ENCODE measurements at places on chromosomes 2 and 18.
A peak's percentile ranks its signal among the peaks of the same experiment; 100 is the strongest.

DNA sequence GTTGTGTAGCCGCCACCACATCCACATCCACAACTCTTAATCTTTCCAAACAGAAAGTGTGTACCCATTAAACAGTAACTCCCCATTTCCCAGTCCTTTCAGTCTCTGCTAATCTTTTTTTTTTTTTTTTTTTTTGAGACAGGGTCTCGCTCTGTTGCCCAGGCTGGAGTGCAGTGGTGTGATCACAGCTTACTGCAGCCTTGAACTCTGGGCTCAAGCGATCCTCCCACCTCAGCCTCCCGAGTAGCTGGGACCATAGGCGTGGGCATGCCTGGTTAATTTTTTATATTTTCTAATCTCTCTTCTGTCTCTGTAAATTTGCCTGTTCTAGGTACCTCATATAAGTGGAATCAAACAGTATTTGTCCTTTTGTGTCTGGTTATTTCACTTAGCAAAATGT, 3.6 kb downstream of the EIF2AK2 start:
- no peak for DNase-seq

DNA sequence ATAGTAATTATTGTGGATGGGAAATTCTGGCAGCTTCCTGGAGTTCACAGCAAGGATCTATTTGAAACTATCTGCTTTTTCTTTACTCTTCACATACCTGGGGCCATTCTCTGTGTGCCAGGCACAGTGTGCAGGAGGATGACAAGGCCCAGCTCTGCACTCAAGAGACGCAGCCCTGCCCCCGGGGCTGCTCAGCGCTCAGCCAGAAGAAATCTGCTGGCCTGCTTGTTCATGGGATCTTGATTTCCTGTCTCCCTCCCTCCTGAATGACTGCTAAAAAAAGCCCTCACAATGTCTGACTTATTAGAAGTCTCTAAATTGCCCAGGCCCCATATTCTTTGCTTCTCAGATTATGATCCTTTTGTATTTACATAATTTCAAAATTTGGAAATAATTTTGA, 210.9 kb downstream of the DCDC2C start:
- DNase-seq, result peak; percentile 6

- no peak for DNase-seq
These were observed 48.5 kb upstream of the PELI1 start for GRCh38 chr2:64192664-64193105.

GRCh38 chr2:9668687-9669345, 38.0 kb upstream of the YWHAQ start:
- DNase-seq, result no peak

DNA sequence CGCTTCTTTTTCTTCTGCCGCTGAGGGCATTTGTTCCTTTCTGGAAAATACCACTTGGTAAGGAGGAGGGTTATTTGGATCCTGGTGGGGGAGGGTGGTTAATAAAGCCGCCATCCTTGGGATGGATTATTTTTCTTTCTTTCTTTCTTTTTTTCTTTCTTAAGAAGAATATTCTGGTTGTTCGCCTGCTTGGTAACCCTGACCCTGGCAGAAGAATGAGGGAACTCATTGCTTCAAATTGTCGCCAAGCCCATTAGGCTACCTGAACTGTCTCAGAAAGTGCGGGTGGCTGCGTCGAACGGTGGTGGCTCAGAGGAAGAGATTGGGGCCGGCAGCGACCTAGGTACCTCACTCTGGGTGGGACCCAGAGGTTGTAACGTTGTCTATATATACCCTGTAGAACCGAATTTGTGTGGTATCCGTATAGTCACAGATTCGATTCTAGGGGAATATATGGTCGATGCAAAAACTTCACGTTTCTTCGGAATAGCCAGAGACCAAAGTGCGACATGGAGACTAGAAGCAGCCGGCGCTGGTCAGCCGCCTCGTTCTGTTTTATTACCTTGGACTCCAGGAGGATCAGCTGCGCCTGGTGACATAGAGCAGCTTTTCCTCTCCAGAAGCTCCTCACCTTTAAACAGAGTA, 1.3 kb upstream of the HOXD4 start:
- no peak for DNase-seq

GRCh38 chr2:102796337-102796736, 34.5 kb downstream of the TMEM182 start:
- no peak for DNase-seq

DNA sequence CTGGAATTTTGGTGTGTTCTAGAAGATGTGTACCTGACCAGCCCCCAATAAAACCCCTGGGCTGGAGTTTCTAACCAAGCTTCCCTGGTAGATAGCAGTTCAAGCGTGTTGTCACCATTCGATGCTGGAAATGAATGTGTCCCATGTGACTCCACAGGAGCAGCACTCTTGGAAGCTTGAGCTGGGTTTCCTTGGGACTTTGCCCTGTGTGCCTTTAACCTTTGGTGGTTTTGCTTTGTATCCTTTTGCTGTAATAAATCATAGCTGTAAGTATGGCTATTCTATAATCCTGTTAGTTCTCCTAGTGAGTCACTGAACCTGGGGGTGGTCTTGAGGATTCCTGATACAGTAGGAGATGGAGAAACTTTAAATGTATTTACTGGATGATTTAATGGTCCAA, 65.2 kb downstream of the KLHL14 start:
- no peak for DNase-seq

DNA sequence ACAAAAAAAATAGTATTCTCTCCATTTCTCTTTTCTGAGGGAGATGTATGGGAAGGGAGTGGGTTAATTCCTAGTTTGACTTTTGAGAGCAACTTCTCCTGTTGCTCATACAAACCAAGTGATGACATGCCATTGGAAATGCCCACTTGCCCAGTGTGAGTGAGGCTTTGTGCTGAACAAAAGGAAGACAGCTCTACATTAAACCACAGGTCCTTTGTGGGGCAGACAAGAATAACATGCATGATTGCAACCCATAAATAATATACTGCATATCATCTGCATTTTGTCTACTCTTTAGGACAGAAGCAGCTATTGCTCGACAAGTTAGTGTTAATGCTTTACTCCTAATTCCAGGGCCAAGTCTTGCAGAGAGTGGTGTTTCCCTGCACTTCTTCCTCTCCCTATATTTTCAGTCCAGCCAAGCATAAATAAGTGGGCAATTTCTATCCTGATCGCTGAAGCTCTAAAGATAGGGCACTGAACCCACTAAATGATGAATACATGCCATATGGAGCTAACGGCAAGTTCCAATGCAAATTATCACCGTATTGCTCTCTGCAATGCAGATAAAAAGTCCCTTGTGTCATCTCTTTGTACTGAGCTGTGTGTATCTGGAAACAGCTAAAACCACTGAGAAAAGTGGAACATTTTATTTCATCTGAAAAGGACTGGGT, 19.4 kb upstream of the EHBP1 start:
- no peak for DNase-seq

DNA sequence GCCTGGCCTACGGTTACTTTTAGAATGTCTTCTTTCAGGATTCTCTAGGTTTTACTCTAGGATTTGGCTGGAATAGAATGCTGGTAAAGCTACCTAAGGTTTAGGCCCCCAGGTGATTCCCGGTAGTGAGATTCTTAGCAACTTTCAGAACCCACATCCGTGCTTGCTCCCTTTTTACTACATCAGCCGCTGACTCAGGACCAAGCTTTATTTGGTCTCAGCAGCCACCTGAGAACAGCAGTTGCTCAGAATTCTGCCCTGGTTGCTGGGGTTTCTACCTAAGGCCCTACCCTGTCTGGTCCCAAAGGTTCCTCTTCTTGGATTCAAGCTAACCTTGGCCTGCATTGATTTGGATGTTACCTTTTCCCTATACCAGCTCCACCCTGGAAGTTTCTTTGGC, 36.1 kb upstream of the NDUFV2 start:
- no peak for DNase-seq

- DNase-seq, result peak; percentile 62
These were observed 134.8 kb downstream of the SLC8A1 start for GRCh38 chr2:40317046-40317445.

GRCh38 chr2:12051831-12052230, 305.4 kb downstream of the LPIN1 start:
- peak; percentile 78 for DNase-seq

DNA sequence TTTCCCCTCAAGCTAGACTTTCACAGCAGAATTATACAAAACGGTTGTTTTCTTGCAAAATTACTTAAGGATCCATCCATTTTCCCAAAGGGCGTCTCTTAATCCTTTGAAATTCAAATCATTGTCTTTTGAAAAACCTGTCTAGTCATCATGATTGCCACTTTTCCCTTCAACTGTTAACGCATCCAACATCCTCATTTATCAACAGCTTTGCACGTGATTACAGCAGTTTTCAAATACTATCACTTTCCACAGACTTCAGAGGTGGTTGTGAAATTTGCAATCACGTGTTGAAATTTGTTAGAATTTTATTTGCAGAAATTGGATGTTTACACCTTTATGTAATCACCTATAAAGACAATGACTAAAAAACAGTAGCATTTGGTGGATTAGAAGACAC, 304.4 kb upstream of the SLC39A10 start:
- no peak for DNase-seq

- DNase-seq, result no peak
These were observed 248.8 kb downstream of the NRXN1 start for GRCh38 chr2:50783111-50783510.

DNA sequence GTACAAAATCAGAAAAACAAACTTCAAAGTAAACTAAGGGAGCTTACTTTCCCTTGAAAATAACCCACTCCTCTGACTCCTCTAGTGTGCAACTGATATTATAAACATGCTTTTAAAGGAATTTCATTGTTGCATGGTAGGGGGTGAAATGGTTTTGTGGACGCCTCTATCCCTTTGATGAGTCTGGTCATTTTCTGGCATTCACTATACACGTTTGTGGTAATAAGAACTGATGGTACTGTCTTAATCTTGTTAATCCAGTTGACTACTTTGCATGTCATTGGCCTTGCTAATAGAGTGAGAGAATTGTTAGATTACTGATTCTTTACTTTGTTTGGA, 2.8 kb downstream of the INSIG2 start:
- no peak for DNase-seq

GRCh38 chr2:201709747-201710146, 11.3 kb upstream of the MPP4 start:
- no peak for DNase-seq

- DNase-seq, result no peak
These were observed 95.1 kb downstream of the CYRIA start for GRCh38 chr2:16570516-16570915.

- DNase-seq, result peak; percentile 25
These were observed 73.6 kb downstream of the CD226 start for GRCh38 chr18:69874058-69874457.

DNA sequence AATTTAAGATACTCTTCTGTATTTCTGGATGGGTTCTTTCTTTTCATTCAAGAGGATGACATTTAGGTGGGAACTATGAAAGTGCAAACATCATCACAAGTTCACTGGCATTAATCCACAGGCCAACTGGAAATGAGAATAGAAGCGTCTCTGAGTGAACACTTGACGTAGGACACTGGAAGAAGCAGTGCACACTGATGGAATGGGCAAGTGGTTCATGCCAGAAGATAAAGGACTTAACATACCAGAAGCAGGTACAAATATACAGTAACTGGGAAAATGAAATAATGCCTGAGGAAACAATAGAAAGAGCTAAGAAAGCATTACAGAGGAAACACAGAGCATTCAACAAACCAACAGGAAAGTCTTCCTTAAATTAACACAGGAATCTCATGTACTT, 120.9 kb upstream of the CCDC195 start:
- DNase-seq, result no peak

- no peak for DNase-seq
These were observed 3.9 kb downstream of the SKOR2 start for GRCh38 chr18:47247416-47248114.

GRCh38 chr2:137862651-137863050, 101.6 kb upstream of the HNMT start:
- DNase-seq, result no peak

DNA sequence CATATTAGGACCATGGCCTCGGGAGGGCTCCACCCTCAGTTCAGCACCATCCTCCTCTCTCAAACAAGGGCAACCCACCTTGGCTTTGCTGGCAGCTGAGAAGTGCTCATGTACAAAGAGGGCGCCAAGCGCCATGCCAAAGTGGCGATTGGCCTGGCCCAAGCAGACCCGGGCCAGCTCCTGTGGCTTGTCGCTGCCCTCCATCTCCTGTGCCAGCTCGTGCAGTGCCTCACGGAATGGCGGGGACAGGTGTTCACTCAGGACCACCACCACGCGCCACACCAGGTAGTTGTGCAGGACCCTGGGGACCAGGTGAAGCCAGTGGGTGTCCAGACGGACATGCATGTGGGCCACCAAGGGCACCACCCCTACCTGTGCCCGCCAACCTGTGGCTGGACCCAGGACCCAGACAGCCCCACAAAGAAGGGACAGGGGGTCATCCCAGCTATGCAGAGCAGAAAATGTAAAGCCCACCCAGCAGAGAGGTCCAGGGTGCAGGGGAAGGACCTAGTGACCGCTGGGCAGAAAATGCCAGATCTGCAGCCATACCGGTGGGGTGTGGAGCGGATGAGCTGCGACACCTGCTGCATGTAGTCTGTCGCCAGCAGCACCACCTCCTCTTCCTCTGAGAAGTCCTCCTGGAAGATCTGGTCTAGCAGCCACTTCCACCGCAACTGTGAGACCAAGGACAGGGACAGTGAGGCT, 3.6 kb downstream of the ECEL1 start:
- no peak for DNase-seq

DNA sequence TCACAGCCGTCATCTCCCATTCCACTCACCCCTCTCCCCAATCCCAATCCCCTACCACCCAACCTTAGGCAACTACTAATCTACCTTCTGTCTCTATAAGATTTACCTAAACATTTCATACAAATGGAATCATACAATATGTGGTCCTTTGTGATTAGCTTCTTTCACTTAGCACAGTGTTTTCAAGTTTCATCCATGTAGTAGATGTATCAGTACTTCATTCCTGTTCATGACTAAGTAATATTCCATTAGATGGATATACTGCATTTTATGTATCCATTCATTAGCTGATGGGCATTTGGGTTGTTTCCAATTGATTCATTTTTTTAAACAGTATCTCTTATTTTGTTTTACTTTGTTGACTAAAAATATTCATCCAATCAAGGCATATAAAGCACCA, 109.6 kb downstream of the CDH2 start:
- DNase-seq, result no peak

- DNase-seq, result no peak
These were observed 38.6 kb upstream of the KCNF1 start for GRCh38 chr2:10873171-10873570.

GRCh38 chr2:31428001-31428418, 13.5 kb upstream of the XDH start:
- no peak for DNase-seq

- peak; percentile 38 for DNase-seq
These were observed 82.0 kb downstream of the ZNF516 start for GRCh38 chr18:76412818-76413565.

- no peak for DNase-seq
These were observed 69.8 kb upstream of the STK17B start for GRCh38 chr2:196241175-196241574.

DNA sequence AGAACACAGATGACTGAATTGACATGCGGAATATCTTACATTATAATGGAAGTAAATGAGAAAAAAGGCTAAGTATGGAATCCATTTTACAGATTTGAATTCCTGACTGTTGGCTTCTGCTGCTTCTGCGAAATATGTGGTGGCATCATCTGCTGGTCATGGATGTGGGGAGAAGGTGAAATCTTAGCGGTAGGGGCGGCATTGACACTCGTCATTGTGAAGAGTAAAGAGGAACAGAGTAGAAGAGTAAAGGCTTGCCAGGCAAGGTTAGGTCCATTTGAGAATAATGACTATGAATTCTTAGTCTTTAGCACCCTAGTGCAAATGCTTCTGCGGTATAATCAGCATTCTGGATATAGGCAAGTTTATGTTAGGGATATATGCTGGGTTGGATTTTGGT, 32.4 kb downstream of the ACTR3 start:
- no peak for DNase-seq

All from fibroblast of skin of scalp (primary cell).